ENCODE measurements at places on chromosomes 6 and 20. TPM values are rescaled to one million over a fixed set of nuclear protein-coding genes. Genes with fewer than 3 reads are reported as not detected.

DNA sequence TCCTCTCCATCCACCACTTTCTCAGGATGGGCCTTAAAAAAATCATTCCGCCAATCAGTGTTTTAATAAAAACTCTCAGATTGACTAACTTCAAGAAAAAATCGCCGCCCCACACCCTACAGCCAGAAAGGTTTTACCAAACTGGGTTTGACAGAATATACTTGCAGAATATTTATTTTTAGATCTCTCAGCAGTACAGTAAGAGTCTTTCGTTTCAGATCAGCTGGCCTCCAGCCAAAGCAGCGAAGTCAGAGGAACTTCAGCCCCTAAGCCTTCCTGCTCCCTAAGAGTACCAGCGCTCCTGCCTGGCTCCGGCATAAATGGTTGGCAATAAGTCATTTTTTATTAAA, 24.7 kb downstream of the TBC1D7 start:
- H3K4me1 ChIP-seq, result peaks cover 34% of the 10 kb centered on the region
- peak overlapping the region; percentile 81 for H3K27ac ChIP-seq
- peaks cover 62% of the 10 kb centered on the region for H3K36me3 ChIP-seq
- no peaks in the 10 kb centered on the region for H3K27me3 ChIP-seq

DNA sequence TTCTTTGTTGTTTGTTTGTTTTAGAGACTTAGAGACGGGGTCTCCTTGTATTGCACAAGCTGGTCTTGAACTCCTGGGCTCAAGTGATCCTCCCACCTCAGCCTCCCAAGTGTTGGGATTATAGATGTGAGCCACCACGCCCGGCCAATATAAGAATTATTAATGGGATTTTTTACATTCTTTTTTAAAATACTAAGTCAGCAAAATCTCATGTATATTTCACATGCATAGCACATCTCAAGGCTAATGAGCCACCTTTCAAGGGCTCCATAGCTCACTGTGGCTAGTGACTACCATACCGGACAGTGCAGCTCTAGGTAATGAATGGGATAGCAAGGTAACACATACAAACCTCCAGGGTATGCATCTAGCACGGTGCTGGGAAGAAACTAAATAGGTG, 361.4 kb downstream of the SAMD5 start:
- DNase-seq, result no peak
- no peaks in the 10 kb centered on the region for H3K4me1 ChIP-seq
- H3K36me3 ChIP-seq, result no peaks in the 10 kb centered on the region

The ANKRD6 gene
- 10.1 TPM for total RNA-seq

The FOXF2 gene
- total RNA-seq, result not detected

Measured in spleen (tissue), 13 donors.